ENCODE measurements at places on chromosomes 6 and 20. TPM values are rescaled to one million over a fixed set of nuclear protein-coding genes. Genes with fewer than 3 reads are reported as not detected.

DNA sequence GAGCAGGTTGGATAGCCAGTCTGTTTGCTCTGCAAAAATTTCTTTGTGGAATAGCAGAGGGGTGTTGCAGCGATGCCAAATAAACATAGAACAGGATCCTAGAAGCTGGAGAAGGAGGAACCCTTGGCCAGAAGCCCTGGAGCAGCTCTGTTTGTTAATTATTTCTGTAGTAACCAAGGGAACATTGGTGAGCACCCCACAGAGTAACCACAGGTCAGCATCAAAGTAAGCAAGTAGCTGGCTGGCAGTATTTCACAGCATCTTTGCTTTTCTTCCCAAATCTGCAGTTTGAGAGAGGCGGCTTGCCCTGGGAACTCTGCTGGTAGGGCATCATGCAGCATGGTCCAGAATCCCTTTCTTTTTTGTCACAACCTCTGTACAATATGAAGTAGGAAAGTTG, 12.7 kb upstream of the APMAP start:
- peaks cover 60% of the 10 kb centered on the region for H3K36me3 ChIP-seq
- H3K27me3 ChIP-seq, result no peaks in the 10 kb centered on the region
- DNase-seq, result peak; percentile 69
- peaks cover 38% of the 10 kb centered on the region for H3K4me1 ChIP-seq
- no peak overlapping the region for H3K4me3 ChIP-seq

DNA sequence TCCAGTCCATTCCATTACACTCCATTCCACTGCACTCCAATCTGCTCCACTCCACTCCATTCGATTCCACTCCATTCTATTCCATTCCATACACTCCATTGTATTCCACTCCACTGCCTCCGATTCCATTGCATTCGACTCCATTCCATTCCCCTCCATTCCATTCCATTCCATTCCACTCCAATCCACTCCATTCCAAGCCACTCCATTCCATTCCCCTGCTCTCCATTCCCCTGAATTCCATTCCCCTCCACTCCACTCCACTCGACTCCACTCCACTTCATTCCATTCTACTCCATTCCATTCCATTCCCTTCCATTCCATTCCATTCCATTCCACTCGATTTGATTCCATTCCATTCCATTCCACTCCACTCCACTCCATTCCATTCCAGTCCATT, 25.7 kb upstream of the DEFB125 start:
- H3K4me3 ChIP-seq, result no peak overlapping the region
- H3K36me3 ChIP-seq, result no peaks in the 10 kb centered on the region
- H3K27me3 ChIP-seq, result peaks cover 37% of the 10 kb centered on the region

The XKR7 gene
- total RNA-seq, result 0.37 TPM

DNA sequence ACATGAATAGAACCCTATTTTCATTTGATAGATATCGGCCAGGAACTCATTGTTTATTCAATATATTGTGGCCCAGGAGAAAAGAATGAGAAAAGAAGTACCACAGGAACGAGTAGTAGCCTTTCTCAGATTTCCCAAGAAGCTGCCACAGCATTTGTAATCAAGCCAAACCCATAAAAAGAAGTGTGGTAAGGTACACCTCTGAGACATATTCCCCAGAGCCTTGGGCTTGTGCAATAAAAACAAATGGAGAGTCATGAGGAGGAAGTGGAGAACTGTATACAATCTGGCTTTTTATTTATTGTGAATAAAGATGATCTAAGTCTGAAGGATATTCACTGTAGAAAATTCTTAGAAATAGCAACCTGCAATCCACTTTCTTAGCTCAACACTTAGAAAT, 36.7 kb downstream of the KIF6 start:
- no peak overlapping the region for H3K27ac ChIP-seq
- no peaks in the 10 kb centered on the region for H3K36me3 ChIP-seq
- no peaks in the 10 kb centered on the region for H3K27me3 ChIP-seq
- no peak overlapping the region for H3K4me3 ChIP-seq

The TAAR6 gene
- total RNA-seq, result not detected

- H3K27ac ChIP-seq, result no peak overlapping the region
- no peaks in the 10 kb centered on the region for H3K36me3 ChIP-seq
- no peaks in the 10 kb centered on the region for H3K27me3 ChIP-seq
- DNase-seq, result no peak
- H3K4me1 ChIP-seq, result no peaks in the 10 kb centered on the region
- no peak overlapping the region for H3K4me3 ChIP-seq
Observed at GRCh38 chr6:128641703-128642102, 121.3 kb upstream of the PTPRK start.

DNA sequence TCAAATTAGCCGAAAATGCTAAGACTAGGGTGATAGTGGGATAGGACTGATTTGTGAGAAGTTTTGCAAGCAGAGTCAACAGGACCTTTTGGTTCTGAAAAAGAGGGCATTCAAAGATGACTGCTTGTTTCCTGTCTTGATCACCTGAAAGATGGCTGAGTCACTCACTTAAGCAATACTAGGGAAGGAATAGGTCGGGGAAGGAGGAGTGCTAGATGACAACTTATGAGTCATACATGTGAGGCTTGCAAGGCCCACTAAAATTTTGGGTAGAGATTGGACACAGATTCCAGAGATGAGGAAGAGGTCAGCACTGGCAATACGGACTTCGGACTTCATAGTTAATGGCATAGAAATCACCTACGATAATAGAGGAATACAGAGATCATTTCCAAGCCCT, 89.2 kb downstream of the FAM83B start:
- H3K4me1 ChIP-seq, result no peaks in the 10 kb centered on the region
- no peak overlapping the region for H3K27ac ChIP-seq
- no peaks in the 10 kb centered on the region for H3K27me3 ChIP-seq
- no peaks in the 10 kb centered on the region for H3K36me3 ChIP-seq
- H3K4me3 ChIP-seq, result no peak overlapping the region

DNA sequence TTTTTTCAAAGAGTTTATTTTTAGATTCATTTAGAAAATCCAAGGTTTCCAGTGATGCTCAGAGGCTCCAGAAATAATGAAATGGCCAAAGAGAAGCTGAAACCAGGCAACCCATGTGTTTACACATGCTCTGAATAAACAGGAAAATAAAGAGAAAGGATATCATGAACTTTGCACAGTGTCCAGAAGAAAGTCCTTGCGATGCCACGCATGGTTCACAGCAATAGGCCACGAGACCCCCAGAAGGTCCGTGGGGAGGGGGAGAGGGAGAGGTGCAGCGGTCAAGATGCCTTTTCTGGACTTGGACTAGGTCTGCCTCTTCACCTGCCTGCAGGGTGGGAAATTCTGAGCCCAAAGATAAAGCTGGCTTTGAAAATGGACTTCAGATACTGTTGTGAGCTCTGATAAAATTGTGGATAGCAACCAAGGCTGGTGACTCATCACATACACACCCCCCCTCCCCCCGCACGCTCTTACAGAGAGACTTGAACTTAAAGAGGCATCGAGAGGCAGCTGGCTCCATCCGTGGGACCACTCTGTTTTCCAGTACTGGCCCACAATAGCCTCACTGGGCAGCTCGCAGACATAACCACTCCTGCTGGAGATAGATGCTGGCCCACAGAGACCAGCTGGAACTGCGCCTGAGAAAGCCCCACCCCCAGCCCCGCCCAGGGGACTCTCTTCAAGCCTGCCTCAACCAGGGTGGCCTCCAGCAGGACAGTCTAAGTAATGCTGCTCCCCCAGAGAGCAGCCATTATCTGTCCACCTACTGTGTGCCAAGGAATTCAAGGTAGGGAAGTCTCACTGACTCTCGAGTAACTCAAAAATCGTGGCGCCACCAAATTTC, 21.2 kb upstream of the NFATC2 start:
- H3K36me3 ChIP-seq, result no peaks in the 10 kb centered on the region
- DNase-seq, result peak; percentile 37
- peak overlapping the region; percentile 60 for H3K4me3 ChIP-seq
- H3K27ac ChIP-seq, result no peak overlapping the region

The RCAN2 gene
- 19.1 TPM for total RNA-seq

GRCh38 chr6:118350881-118351430, 197.1 kb upstream of the PLN start:
- no peak overlapping the region for H3K27ac ChIP-seq
- no peak overlapping the region for H3K4me3 ChIP-seq
- peak; percentile 11 for DNase-seq
- no peaks in the 10 kb centered on the region for H3K27me3 ChIP-seq

GRCh38 chr6:52876056-52876787, 33.3 kb downstream of the GSTA3 start:
- DNase-seq, result no peak
- H3K4me3 ChIP-seq, result no peak overlapping the region
- no peak overlapping the region for H3K27ac ChIP-seq
- no peaks in the 10 kb centered on the region for H3K36me3 ChIP-seq
- no peaks in the 10 kb centered on the region for H3K27me3 ChIP-seq
- H3K4me1 ChIP-seq, result no peaks in the 10 kb centered on the region

DNA sequence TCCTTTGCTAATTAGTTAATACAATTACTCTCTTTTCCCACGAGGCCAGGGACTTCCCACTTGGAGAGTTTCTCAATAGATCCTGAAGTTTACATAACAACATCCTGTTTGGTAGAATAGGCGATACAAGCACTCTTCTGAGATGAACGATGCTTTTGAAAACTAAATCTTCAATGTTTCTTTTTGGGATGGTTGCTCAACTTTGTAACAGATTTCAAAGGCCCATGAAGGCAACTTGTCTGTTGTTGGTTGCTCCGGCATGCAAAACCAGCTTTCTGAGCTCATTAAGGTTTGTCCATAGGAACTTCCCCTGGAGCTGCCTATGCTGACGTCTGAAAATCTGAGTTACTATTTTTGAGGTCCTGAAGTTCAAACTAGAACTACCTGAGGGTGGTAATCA, 25.9 kb upstream of the ROS1 start:
- H3K27ac ChIP-seq, result no peak overlapping the region
- peaks cover 16% of the 10 kb centered on the region for H3K4me1 ChIP-seq
- H3K4me3 ChIP-seq, result no peak overlapping the region
- no peaks in the 10 kb centered on the region for H3K27me3 ChIP-seq

The OR2J3 gene
- total RNA-seq, result not detected

GRCh38 chr6:151652325-151652724, 155.2 kb upstream of the ESR1 start:
- H3K4me3 ChIP-seq, result no peak overlapping the region
- H3K4me1 ChIP-seq, result no peaks in the 10 kb centered on the region
- no peaks in the 10 kb centered on the region for H3K27me3 ChIP-seq
- no peaks in the 10 kb centered on the region for H3K36me3 ChIP-seq
- DNase-seq, result no peak
- H3K27ac ChIP-seq, result no peak overlapping the region

DNA sequence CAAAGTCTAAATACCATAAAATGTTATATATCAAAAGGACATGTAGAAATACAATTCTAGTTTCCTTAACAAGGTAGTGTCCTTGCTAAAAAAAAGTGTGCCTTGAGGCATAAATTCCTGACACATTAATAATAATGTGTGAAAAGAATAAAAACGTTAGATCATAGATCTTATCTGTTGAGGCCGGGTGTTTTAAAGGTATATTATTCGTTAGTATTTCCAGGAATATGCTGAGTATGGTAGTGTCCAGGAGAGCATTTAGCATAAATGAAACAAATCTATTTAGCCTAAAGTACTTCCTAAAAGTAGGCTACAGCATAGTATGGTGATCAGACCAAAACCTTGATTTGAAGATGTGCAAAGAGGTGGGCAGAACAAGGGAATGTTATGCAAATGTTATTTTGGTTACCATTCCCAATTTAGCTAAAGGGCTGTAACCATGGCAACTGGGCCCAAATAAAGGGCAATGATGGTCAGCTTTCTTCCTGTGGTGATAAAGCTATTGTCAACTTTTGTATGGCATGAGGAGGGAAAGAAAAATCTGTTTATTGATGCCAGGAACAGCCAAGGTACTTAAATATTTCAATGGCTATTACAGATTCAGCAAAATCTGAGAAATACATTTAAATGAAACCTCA, 18.9 kb downstream of the MKKS start:
- H3K4me1 ChIP-seq, result peaks cover 10% of the 10 kb centered on the region
- DNase-seq, result no peak
- H3K27ac ChIP-seq, result no peak overlapping the region
- no peak overlapping the region for H3K4me3 ChIP-seq

DNA sequence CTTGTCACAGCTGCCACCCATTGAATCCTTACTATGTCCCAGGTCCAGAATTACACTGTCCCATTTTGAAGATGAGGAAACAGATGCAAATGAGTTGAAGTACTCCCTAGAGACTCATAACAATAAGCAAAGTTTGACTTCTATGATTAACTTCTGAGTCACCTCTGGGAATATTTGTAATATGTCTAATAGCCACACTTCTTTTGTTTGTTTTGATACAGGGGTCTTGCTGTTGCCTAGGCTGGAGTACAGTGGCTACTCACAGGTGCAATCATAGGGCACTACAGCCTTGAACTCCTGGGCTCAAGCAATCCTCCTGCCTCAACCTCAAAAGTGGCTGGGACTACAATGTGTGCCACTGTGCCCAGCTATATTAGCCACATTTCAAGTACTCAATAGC, 11.4 kb upstream of the SOX12 start:
- no peak overlapping the region for H3K4me3 ChIP-seq
- DNase-seq, result no peak
- H3K36me3 ChIP-seq, result no peaks in the 10 kb centered on the region
- no peaks in the 10 kb centered on the region for H3K27me3 ChIP-seq
- H3K27ac ChIP-seq, result no peak overlapping the region

DNA sequence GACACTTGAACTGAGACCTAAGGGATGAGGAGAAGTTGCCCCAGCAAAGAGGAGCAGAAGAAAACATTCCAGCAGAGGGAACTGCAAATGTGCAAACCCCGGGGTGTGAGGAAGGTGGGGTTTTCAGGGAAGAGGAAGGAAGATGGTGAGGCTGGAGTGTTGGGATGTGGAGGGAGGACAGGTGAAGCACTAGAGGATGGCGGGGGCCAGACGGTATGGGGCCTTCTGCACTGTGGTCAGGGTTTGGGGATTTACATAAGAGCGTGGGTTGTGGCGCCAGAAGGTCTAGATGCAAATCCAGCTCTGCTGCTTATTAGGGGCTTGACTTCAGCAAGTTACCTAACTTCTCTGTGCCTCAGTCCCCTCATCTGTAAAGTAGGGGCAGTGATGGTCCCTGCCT, 16.0 kb downstream of the DLGAP4 start:
- no peak for DNase-seq
- no peak overlapping the region for H3K27ac ChIP-seq
- H3K27me3 ChIP-seq, result no peaks in the 10 kb centered on the region
- H3K36me3 ChIP-seq, result no peaks in the 10 kb centered on the region
- H3K4me1 ChIP-seq, result no peaks in the 10 kb centered on the region
- no peak overlapping the region for H3K4me3 ChIP-seq

- no peaks in the 10 kb centered on the region for H3K36me3 ChIP-seq
- H3K27ac ChIP-seq, result no peak overlapping the region
- no peak for DNase-seq
- no peak overlapping the region for H3K4me3 ChIP-seq
- H3K4me1 ChIP-seq, result no peaks in the 10 kb centered on the region
Observed at GRCh38 chr6:142413111-142413510, 111.3 kb downstream of the ADGRG6 start.

The QKI gene
- 76.7 TPM for total RNA-seq

- H3K27ac ChIP-seq, result no peak overlapping the region
- no peaks in the 10 kb centered on the region for H3K27me3 ChIP-seq
- H3K4me1 ChIP-seq, result no peaks in the 10 kb centered on the region
- H3K4me3 ChIP-seq, result no peak overlapping the region
Observed at GRCh38 chr20:15375836-15376235, 1038.4 kb upstream of the FLRT3 start.

GRCh38 chr6:144561455-144562043, 276.4 kb downstream of the UTRN start:
- no peaks in the 10 kb centered on the region for H3K4me1 ChIP-seq
- no peaks in the 10 kb centered on the region for H3K27me3 ChIP-seq
- no peak overlapping the region for H3K27ac ChIP-seq

The THBS2 gene
- 7.7 TPM for total RNA-seq

All from stomach (tissue), 19 donors.